ENCODE measurements at places on chromosomes 12 and 14.

DNA sequence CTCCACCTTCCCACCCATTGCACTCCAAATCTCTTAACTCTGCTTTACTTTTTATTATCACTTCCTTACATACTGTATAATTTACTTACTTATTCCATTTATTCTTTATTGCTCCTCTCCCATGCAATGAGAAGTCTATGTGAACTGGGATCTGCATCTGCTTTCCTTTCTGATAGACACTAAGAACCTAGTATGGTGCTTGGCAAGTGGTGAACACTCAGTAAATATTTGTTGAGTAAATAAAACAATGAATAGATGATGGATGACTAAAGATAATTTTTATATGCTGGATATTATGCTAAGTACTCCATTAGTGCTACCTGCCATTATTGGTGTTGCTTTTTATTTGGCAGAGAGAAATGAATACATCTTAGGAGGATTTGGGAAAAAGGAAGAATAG is 151.0 kb downstream of the TPH2 start:
- DNase-seq, result no peak

- DNase-seq, result no peak
Measured at GRCh38 chr12:6605421-6606330, 1.5 kb downstream of the CHD4 start.

DNA sequence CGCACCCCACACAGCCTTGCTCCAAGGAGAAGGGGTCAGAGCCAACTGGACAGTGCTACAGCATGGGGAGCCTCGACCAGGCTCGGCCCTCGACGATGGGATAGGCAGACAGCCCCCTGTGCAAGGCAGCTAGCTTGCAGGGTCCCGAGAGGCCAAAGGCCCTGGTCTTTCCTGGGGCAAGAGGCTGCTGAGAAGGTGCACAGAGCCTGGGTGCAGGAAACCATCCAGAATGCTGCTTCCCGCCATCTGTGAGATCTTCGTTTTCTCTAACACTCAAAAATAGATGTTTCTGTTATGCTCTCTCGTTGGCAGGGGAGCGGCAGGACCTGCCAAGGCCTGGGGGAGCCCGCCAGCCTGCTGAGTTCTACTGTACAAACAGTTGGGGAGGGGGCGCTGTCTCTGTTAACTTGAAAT is 168.0 kb upstream of the RTL1 start:
- DNase-seq, result no peak

DNA sequence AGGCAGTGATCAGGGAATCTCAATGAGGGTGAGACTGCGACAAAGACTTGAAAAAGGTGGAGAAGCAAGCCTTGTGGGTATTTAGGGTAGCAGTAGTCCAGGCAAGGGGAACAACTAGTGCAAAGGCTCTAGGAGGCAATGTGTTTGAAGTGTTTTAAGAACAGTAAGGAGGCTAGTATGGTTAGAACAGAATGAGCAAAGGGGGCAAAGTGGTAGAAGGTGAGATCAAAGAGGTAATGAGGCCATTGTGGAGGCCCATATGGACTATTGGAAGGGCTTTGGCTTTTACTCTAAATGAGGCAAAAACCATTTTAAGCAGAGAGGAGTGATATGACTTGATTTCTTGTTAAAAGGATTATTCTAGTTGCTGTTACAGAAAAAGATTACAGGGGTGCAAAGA is 16.8 kb downstream of the HIF1A start:
- DNase-seq, result no peak

GRCh38 chr14:102902086-102902485 is 20.4 kb upstream of the AMN start:
- no peak for DNase-seq

DNA sequence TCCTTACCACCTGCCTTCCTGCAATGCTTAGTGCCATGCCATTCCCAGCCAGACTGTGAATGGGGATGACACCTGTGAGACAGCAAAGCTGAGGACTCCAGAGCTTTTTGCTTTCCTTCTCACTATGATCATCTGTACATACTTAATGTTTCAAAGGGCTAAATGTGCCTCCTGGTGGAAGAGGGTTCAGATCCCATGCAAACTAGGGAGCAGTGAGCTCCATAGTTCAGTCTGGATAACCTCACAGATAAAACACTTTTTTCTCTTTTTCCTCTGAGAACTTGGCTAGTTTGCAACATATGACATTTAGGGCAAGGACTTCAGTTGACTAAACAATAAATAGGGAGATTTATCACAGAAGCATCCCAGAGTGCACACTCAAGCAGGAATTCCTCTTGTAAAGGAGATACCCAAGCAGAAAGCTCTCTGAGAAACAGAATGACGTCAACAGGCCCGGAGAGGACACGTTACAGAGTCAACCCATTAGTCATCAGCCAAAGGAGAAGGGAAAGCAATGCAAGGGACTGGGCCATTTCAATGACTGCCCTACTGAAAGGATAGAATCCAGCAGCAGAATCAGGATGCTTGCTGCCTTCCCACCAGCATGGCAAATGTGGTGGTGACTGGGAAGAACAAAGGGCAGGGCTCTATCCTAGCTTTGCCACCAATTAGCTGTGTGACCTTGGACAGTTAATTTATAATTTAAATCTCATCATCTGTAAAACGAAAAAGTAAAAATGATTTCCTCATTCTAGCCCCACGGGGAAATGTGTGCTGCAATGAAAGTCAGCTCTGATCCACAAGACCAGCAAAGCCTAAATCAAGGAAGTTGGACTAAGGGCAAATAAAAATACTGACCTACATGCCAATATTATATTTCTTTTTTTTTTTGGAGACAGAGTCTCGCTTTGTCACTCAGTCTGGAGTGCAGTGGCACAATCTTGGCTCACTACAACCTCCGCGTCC is 80.8 kb upstream of the ACTN1 start:
- no peak for DNase-seq

GRCh38 chr14:69593018-69593677 is 18.2 kb upstream of the SUSD6 start:
- no peak for DNase-seq

- DNase-seq, result no peak
Measured at GRCh38 chr12:75812271-75813018, 219.1 kb downstream of the PHLDA1 start.

- DNase-seq, result no peak
Measured at GRCh38 chr14:77088219-77088618, 9.8 kb upstream of the CIPC start.

- no peak for DNase-seq
Measured at GRCh38 chr14:23439107-23439835, 3.8 kb upstream of the MYH7 start.

DNA sequence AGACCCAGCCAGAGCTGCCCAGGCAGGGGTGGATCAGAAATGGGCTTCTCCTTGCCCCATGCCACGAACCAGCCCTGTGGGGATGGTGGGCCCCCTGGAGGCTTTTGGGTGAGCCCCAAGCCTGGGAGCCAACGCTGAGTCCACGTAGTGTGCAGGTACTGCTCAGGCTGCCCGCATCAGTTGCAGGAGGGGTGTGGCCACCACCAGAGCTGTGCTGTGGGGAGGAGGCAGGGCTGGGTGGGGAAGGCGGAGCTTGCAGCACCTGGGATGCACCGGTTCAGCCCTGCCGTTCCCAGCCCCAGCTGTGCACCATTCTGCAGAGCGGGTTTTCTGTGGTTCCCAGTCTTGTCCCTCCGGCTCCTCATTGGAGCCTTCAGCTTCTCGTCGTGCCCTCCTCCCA is 36.3 kb downstream of the IL31 start:
- DNase-seq, result no peak

- no peak for DNase-seq
Measured at GRCh38 chr12:88805692-88806091, 225.4 kb upstream of the KITLG start.

GRCh38 chr12:4701395-4702190 is 18.6 kb upstream of the GALNT8 start:
- no peak for DNase-seq

Data from stimulated activated CD4-positive, alpha-beta T cell treated with anti-CD3 and anti-CD28 coated beads, Interleukin-2, amount 100 ng/mL, for 48 hours (primary cell).